ENCODE measurements at places on chromosomes 2 and 18. TPM values are rescaled to one million over a fixed set of nuclear protein-coding genes. Genes with fewer than 3 reads are reported as not detected.

DNA sequence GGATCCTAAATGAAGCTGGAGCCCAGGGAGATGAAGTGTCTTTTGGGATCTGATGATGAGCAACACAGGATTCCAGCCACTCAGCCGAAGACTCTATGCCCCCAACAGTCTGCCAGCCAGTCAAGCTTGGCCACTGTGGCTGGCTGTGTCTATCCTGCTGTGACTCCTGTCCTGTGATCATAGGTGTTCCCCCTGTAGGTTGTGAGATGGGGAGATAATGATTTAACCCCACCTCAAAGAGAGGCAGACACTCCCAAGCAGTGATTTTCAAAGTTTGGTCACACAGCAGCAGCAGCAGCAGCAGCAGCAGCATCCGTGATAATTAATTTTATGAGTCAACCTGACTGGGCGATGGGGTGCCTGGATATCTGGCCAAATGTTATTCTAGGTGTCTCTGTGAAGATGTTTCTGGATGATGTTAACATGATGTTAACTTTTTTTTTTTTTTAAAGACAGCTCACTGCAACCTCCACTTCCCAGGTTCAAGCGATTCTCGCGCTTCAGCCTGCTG, 21.4 kb upstream of the RHOB start:
- DNase-seq = no peak

DNA sequence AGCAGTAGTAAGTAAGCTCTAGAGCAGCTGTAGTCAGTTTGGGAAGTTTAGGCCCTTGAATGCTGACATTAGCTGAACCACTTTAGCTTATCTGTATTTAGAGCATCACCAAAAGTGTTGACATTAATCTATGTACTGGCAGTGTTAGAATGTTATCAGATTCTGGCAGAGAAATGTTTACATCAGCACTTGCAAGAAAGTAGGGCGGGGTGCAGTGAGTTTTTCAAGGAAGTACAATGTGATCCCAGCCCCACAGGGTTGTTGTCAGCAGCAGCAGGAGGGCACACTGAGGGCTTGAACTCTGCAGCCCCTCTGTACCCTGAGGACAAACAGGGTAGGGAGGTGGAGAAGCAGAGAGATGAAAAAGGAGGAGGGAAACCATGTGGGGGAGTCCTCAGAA, 35.5 kb upstream of the RMP24 start:
- no peak for DNase-seq

GRCh38 chr2:8676191-8676920, 5.5 kb upstream of the ID2 start:
- DNase-seq = no peak

- DNase-seq = no peak
These were observed 156.2 kb upstream of the NDUFV2 start for GRCh38 chr18:8946066-8946838.

ARHGAP28 gene
- not detected for total RNA-seq

DNA sequence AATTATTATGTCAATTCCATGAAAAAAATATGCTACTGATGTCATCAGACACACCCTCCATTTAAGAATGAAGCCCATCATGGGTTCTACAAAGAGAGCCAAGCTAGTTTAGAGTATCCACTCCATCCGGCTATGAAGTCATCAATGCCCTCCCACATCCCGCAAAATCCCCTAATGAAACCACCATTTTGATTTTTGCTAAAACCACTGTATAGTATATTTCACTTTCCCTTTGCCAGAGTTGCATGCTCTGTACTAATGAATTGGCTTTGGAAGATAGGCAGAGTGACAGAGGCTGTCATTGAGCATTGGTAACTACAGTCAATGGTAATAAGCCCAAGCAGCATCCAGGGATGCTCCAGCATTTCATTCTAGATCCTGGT, 118.6 kb downstream of the ANKRD44 start:
- DNase-seq = peak; percentile 46

GRCh38 chr2:189504238-189504637, 63.0 kb downstream of the WDR75 start:
- no peak for DNase-seq

DNA sequence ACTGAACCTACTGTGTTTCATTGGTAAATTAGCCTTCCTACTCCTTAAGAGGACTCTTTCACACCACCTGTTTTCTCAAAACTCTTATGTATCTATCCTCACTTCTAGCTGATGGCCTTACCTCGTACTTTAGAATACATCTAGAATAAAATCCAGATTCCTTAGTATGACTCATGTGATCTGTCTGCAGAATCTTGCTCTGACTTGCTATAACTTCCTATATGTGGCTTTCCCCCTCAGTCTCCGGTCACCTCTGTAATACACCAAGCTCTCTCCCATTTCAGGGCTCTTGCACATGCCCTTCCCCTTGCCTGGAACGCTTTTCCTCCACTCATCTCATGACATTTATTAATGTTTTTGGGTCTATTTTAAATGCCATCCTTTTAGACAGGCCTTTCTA, 95.6 kb upstream of the LHCGR start:
- no peak for DNase-seq

- no peak for DNase-seq
These were observed 63.8 kb upstream of the GALNT3 start for GRCh38 chr2:165857876-165858275.

- DNase-seq = no peak
These were observed 38.3 kb upstream of the IL1R1 start for GRCh38 chr2:102103992-102104871.

B3GNT7 gene
- total RNA-seq = 0.22 TPM

DPP4 gene
- total RNA-seq = 53.6 TPM

GRCh38 chr2:44342854-44343253, 18.4 kb downstream of the PREPL start:
- no peak for DNase-seq

GRCh38 chr2:36379710-36380448, 24.3 kb downstream of the CRIM1 start:
- DNase-seq = no peak

DNA sequence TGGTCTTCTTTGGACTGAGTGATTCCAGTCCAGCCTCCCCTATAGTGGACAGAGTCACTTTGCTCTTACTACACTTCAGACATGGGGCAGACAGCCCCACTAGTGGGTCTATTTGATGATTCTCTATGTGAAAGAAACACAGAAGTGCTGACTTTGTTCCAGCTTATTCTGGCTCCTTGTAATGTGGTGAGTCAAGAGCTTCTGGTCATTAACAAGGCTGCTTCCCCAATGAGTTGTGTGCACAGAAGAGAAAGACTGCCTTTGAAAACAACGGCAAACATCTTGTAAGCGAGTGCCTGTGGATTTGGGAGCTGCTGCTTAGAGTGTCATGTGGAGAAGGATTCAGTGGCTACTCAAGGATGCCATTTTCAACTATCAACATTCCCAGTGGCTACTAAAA, 39.1 kb downstream of the RMC1 start:
- DNase-seq = no peak

SCN7A gene
- total RNA-seq = not detected

GRCh38 chr18:56910237-56910636, 236.7 kb upstream of the BOD1L2 start:
- DNase-seq = no peak

PSME4 gene
- 80.4 TPM for total RNA-seq

GRCh38 chr2:200042102-200042735, 86.8 kb downstream of the MAIP1 start:
- no peak for DNase-seq

UGT1A4 gene
- total RNA-seq = not detected
